ENCODE measurements at places on chromosomes 6 and 20.

- DNase-seq, result peak; percentile 97
Observed at GRCh38 chr6:13762611-13763441, 51.2 kb upstream of the RANBP9 start.

DNA sequence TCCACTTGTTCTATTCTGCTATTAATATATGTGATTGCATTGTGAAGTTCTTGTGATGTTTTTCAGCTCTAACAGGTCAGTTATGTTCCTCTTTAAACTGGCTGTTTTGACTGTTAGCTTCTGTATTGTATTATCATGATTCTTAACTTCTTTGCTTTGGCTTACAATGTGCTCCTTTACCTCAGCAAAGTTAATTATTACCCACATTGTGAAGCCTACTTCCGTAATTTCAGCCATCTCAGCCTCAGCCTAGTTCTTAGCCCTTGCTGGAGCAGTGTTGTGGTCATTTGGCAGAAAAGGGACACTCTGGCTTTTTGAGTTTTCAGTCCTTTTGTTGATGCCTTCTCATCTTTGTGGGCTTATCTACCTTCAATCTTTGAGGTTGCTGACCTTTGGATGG lies 440.2 kb downstream of the TBC1D32 start:
- DNase-seq, result no peak

DNA sequence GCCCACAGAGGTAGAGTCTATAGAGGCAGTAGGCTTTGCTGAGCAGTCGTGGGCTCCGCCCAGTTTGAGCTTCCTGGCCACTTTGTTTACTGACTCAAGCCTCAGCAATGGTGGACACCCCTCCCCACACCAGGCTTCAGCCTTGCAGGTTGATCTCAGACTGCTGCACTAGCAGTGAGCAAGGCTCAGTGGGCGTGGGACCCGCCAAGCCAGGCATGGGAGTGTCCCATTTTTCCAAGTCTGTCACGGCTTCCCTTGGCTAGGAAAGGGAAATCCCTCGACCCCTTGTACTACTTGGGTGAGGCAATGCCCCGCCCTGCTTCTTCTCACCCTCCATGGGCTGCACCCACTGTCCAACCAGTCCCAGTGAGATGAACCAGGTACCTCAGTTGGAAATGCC lies 135.3 kb upstream of the NT5E start:
- DNase-seq, result no peak

DNA sequence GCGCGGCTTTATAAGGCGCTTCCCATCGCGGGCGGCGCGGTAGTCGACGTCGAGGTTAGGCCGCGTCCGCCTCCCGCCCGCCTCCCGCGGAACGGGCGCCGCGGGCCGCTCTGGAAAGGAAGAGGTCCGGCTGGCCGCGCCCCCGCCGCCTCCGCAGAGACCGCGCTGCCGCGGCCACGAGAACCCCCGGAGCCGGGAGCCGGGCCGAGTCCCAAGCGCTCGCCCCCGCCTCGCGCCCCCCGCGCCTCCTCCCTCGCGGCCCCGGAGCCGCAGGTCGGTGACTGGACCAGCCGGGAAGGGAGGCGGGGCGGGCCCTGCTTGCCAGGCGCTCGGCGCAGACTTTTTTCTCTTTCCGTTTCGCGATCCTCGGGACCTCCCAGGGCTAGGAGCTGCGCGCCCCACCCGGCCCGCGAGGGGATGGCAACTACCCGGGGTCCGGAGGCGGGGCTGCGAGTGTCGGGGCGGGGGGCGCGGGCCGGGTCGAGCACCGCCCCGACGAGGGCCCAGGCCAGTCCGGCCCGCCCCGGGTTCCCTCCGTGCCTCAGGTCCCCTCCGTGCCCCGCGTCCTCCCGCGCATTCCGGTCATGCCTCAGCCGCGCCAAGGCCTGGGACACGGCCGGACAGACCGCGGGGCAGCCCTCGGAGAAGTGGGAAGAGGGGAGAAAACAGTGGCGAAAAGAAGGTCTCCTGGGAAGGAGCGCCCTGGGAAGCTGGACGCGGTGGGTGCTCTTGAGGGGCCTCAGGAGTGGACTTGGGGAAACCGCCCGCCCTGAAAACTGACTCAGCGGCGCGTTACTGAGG lies 417 bp upstream of the PXDC1 start:
- peak; percentile 82 for DNase-seq

DNA sequence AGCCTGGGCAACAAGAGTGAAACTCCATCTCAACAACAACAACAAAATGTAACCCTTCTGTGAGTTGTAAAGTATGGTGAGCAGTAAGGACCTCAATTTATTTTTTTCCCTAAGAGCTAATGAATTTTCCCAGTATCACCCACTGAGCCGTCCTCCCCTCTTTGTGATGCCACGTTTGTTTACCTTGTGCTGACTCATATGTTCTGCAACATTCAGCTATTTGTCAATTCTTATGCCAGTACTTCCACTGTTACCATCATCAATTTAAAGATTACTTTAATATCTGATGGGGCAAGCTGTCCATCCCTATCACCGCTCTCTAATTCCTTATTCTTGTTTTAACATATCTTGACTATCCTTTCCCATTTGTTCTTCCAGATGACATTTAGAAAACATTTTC lies 37.5 kb downstream of the MAK start:
- DNase-seq, result no peak

DNA sequence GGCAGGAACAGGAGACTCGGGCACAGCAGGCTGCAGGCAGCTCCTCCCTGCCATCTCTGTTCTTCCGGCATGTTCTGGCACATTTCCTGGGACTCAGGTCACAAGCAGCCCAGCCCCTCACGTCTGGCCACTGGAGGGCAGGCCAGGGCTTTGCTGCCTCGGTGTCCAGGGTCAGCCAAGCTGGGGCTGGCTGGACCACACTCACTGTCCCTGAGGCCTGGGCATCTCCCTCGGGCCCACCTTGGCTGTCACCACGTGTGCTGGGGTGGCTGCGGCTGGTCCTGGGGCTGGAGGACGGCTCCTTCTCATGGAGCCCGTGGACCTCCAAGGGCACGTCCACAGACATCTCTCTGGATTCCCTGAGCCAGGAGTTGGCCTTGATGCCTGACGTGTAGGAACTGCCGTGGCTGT lies 18.5 kb downstream of the FRMD1 start:
- DNase-seq, result peak; percentile 34

- no peak for DNase-seq
Observed at GRCh38 chr20:38272398-38272797, 11.9 kb upstream of the KIAA1755 start.

DNA sequence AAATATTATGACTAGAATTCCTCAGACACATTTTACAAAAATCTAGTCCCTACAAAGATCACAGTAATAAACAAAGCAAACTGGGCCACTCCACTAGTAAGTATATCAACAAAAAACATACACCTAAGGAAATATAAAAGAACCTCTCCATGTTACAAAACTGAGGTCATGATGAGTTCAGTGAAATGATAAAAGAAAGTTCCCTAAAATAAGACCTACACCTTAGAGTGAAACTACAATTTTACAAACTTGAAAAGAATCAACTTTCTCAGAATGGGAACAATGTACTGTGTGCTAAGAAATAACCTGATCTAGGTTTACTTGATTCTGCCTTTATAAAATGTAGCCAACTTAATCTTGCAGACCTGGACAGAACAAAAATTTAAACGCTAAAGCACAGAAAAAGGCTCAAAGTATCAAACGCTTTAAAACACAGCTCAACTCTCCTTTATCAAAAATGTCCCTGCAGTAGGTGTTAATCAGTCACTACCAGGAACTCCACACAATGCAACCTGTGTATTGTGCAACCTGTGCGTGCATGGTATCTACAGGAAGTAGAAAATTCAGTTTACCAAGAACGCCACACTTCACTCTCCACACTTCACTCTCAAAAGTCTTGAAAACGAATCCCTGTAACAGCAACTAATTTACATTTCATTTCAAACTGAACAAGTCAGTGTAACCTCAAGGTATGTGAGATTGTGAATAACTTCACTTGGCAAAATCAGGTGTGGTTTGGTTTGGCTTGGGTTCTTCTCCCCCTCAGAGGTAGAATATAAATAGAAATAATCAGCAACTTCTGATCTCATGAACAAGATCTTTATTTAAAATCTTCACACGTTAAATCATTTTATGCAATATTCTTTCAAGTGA lies 1.8 kb downstream of the RALGAPA2 start:
- DNase-seq, result peak; percentile 36

GRCh38 chr6:145887969-145888368 lies 73.4 kb upstream of the FBXO30 start:
- DNase-seq, result no peak

Data from astrocyte of the cerebellum (primary cell).